ENCODE measurements at places on chromosomes 16 and 17.

- no peak for DNase-seq
These were observed 136.4 kb upstream of the TMEM97 start for GRCh38 chr17:28182559-28182958.

- DNase-seq: no peak
These were observed 1.6 kb upstream of the GAST start for GRCh38 chr17:41710472-41711090.

- no peak for DNase-seq
These were observed at the start of gene BEAN1 for GRCh38 chr16:66427036-66427860. Gene BEAN1 (plus strand): TSS chr16:66427295. CDS start chr16:66437677, 10,382 bp downstream.

GRCh38 chr16:56604966-56605365 is 3.4 kb upstream of the MT2A start:
- no peak for DNase-seq

GRCh38 chr16:89045181-89045815 is 48.4 kb upstream of the ACSF3 start:
- DNase-seq: no peak

DNA sequence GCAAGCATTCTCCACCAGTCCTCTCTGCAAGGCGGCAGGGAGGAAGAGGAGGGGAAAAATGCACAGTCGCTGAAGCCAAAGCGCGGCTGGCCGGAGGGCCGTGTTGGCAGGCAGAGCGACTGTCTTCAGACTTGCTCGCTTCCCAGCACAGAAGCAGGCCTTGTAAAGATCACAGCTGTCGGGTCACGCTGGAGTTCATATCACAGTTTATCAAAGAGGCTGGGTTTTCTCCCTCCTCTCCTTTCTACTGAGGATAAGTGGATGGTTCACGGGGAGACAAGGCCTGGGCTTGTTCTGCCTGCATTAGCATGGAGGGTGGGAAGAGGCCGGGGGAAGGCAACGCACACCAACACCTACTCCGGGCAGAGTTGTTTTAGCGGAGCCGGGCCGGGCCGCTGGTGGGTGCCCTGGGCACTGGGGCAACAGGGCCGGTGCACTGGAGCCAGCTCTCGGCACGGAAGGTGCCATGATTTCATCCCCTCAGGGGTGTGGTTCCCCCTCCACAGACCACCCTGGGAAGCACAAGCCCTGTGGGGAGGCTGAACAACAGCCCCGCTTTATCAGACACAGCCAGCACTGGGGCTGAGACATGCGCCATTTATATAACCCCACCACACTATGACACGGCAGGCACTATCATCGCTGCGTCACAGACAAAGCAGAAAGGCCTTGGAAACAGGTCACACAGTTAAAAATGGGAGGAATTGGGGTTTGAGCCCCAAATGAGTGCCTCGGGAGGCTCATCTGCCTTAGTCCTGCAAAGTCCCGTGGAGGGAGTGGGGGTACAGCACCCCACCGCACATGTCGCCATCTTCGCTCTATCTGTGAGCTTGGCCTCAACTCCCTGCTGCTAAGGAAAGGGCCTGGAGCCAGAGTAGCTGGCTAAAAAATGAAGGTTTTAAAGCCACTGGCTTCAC is 40.3 kb upstream of the MTSS2 start:
- no peak for DNase-seq

GRCh38 chr16:18041864-18042834 is 294.4 kb downstream of the NPIPA8 start:
- no peak for DNase-seq

GRCh38 chr16:28003021-28003865 is 60.3 kb downstream of the GSG1L start:
- DNase-seq: no peak

GRCh38 chr17:42979511-42980273 is at the start of gene PTGES3L:
Gene PTGES3L (minus strand): TSS chr17:42980080. CDS start chr17:42980053, 27 bp downstream.
- DNase-seq: no peak

GRCh38 chr16:27712251-27712711 is 162.3 kb downstream of the KATNIP start:
- DNase-seq: no peak

GRCh38 chr17:80760511-80760911 is 215.9 kb downstream of the RPTOR start:
- DNase-seq: no peak

DNA sequence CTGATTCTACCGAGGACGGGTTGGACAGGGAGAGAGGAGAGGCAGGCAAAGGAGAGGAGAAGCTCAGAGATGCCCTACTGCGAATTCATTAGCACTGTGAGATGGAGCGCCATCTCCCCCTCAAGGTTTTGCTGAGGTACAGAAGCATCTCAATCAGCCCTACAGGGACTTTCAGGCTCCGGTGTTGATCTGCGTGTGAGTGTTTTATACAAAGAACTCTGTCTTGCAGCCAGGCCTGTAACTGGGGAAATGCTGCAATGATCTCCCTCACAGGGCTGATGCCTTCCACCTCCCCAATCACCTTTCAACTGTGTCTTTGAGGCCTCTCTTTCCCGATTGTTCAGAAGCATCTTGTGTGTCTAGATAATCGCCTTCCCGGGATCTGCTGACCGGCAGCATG is 74.8 kb downstream of the IRX6 start:
- no peak for DNase-seq

DNA sequence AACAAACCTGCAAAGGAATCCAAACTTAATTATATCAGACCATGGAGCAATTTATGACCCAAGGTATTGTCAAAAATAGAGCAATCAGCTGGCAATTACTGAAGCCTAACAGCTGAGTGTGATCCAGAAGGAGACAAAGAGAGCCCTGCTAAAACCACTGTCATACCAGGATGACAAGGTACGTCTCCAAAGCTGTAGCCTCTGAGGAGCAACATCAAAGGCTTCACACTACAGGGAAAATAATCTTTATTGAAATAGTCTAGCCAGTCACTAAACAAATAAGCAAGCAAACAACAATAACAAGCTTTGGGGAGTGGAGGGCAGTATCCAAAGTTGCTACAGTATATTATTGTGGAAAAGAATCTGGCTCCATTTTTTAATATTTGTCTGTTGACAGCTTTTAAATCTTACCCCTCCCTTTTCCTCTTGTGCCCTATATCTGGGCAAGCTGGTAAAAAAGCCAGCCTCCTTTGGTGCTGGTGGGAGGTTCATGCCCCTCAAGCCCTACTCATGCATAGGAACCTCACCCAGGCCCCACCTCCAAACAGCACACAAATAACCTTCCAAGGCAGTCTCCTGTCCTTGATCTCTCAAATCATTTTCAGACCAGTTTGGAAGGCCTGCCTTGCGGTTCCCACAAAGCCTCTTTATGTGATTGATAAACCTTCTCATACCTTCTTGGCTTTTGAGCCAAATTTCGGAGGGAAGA is 73.7 kb downstream of the ITFG1 start:
- DNase-seq: no peak

DNA sequence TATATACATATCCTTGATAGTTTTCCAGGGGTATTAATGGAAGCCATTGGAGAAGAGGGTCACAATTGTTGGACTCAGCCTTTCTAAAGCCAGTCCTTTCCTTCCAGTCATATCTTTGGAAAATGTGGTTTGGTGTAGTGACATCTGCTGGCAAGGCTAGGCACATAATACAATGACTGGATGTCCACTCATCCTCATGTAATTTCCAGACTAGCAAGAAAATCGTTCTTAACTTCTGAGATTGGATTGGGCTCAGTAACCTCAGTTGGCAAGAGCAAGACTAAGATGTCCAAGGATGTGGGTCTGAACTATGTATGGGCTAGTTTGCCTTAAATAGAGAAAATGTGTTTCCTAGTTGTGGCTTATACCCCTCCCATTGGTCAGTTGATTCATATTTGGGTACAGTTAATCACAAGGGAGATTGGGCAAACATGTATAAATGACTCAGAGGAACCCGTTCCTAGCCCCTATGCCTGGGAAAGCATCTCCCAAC is 8.7 kb upstream of the KAT7 start:
- DNase-seq: no peak

- DNase-seq: no peak
These were observed 412.1 kb downstream of the RBFOX1 start for GRCh38 chr16:7744546-7745264.

DNA sequence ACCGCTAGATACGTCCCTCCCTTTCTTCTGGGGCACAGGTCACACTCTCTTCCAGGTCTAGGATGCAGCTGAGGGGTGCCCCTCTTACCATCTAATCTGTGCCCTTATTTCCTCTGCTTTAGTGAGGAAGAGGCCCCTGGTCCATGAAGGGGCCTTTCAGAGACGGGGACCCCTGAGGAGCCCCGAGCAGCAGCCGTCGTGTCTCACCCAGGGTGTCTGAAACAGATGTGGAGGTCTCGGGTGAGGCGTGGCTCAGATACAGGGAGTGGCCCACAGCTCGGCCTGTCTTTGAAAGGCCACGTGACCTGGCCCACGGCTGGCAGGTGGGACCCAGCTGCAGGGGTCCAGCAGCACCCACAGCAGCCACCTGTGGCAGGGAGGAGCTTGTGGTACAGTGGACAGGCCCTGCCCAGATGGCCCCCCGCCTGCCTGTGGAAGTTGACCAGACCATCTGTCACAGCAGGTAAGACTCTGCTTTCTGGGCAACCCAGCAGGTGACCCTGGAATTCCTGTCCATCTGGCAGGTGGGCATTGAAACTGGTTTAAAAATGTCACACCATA is 15.6 kb downstream of the SCGB1C2 start:
- no peak for DNase-seq

DNA sequence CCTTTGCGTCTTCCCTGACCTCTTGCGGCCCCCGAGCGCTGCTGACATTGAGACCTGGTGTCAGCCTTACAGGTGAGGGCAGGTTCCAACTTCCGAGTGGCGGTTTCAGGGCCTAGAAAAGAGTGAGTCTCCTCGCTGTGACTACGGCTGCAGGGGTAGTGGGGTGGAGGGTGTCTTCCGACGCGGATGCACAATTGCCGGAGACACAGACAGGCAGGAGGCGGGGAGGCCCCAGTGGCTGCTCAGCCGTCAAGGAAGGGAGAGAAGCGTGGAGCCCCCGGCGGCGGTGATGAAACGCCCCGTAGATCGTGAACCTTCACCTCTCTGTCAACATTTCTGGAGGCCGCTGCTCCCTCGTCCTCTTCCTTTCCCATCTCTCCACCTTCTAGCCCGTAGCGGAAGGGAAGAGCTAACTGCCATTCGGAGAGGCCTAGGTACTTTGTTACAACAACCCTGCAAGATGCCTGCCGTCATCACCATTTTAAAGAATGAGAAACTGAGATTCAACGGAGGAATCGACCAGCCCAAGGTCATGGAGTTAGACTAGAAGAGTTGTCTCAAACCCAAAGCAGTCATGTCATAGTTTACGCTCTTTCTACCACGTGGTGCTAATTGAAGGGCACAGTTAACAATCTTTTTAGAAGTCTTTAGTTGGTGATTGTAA is 485 bp downstream of the DNAJA3 start:
- DNase-seq: no peak

- no peak for DNase-seq
These were observed 66.4 kb downstream of the NXN start for GRCh38 chr17:913207-913606.

DNA sequence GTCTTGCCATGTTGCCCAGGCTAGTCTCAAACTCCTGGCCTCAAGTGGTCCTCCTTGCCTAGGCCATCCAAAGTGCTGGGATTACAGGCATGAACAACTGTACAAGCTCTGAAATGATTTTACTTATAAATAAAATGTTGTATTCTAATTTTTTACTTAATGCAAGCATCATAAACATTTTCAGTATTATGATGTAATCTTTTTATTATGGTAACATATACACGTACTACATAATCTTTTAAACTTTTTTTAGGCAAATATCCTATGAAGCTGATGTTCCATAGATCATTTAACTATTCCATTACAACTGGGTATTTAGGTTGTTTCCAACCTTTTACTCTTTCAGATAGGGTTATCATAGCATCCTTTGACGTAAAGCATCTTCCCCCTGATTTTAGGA is 33.8 kb upstream of the USP43 start:
- DNase-seq: no peak

GRCh38 chr17:81726004-81726403 is 13.9 kb downstream of the SLC25A10 start:
- no peak for DNase-seq

DNA sequence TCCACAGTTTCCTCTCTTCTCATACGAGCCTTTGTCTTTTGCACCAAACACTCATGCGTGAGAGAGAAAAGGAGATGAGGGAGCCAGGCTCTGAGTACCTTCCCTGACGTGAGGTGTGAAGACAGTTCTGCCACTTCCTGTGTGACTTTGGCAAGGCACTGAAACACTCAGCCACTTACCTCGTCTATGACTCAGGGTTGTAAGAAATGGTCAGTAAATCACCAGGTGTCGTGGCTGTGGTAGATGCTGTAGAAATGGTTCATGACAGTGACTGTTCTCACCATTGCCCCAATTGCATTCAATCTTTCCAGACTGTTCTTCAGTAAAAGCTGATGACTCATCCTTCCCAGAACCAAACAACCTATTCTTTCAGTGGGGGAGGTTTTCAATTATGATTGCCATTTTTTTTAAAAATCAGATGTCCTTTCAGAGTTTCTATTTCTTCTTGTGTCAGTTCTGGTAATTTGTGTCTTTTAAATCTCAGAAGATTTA is 49.2 kb upstream of the CBFA2T3 start:
- no peak for DNase-seq

DNA sequence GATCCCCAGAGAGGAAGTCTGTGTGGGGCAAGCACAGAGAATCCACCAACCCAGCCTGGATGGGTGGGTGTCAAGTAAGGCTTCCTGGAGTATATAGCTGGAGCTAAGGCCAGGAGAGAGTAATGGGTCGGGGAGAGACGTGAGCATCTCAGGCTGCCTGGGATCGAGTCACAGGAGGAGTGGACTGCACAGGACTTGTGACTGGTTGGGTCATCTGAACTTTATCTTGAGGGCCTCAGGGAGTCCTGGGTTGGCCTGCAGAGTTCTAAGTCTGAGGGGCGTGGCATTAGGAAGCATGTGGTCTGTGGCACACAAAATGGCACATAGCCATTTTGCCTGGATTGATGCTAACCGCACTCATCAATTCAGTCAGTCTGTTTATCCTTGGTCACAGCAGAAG is 1.5 kb downstream of the PLA2G15 start:
- DNase-seq: no peak

- DNase-seq: no peak
These were observed 2.4 kb downstream of the SLC16A13 start for GRCh38 chr17:7038025-7038862.

DNA sequence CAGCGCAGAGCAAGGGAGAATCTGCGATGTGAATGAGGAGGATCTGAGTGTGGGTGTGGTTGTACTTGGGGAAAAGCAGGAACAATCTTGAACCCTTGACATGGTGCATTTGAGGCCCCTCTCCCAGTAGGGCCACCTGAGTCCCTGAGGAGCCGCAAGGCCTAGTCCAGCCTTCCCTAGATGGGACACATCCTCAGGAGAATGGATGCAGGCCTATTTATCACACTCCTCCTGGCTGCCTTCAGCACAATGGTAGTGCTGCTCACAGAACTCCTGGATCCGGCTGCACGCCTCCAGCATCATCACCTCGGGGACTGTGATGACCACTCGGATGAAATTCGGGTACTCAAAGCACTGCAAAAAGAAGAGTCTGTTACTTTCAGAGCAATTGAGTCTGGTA is 9.0 kb downstream of the TAT start:
- DNase-seq: no peak

GRCh38 chr17:42000413-42001133 is 16.7 kb downstream of the DNAJC7 start:
- no peak for DNase-seq
